Nephron progenitor cell (in vitro differentiated cells): ENCODE measurements at places on chromosomes 5 and 9.

- no peaks in the 10 kb centered on the region for H3K4me1 ChIP-seq
- DNase-seq, result no peak
- H3K4me3 ChIP-seq, result no peak overlapping the region
- no peaks in the 10 kb centered on the region for H3K27me3 ChIP-seq
- H3K36me3 ChIP-seq, result no peaks in the 10 kb centered on the region
Observed at GRCh38 chr9:28120626-28121025, 547.3 kb upstream of the C9orf72 start.

DNA sequence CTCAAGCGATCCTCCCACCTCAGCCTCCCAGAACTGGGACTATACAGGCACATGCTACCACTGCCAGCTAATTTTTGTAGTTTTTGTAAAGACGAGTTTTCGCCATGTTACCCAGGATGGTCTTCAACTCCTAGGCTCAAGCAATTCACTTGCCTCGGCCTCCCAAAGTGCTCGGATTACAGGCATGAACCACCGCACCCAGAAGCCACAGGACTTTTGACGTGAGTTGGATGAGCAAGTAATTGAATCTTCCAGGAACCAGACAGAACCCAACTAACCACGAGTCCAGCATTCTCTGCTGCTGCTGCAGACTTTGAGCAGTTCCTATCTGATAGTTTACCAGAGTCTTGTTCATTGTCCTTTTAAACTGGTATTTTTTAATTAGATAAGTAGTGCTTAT lies 9.6 kb upstream of the ATP6V0E1 start:
- H3K27me3 ChIP-seq, result peaks cover 38% of the 10 kb centered on the region
- peaks cover 16% of the 10 kb centered on the region for H3K36me3 ChIP-seq
- H3K4me1 ChIP-seq, result peaks cover 5% of the 10 kb centered on the region
- no peak overlapping the region for H3K4me3 ChIP-seq

DNA sequence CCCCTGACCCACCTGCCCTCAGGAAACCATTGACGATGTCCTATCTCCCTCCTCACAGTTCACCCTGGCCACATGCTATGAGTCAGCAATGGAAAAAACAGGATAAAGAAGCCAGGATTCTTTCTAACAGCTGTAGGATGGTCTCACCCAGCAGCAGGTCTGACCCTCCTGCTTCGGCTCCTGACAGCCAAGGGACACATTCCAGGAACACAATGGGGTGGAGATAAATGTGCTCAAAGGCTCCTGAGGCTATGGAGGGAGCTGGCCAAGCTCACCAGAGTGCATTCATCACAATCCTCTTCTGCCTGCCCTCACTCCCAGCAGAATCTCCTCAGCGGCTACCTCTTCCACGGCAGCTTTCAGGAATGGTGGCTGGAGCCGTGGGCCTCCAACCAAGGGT lies 170.3 kb downstream of the PJA2 start:
- H3K36me3 ChIP-seq, result peaks cover 5% of the 10 kb centered on the region
- no peak overlapping the region for H3K4me3 ChIP-seq
- H3K27ac ChIP-seq, result no peak overlapping the region
- H3K4me1 ChIP-seq, result no peaks in the 10 kb centered on the region
- DNase-seq, result no peak
- H3K27me3 ChIP-seq, result peaks cover 13% of the 10 kb centered on the region

DNA sequence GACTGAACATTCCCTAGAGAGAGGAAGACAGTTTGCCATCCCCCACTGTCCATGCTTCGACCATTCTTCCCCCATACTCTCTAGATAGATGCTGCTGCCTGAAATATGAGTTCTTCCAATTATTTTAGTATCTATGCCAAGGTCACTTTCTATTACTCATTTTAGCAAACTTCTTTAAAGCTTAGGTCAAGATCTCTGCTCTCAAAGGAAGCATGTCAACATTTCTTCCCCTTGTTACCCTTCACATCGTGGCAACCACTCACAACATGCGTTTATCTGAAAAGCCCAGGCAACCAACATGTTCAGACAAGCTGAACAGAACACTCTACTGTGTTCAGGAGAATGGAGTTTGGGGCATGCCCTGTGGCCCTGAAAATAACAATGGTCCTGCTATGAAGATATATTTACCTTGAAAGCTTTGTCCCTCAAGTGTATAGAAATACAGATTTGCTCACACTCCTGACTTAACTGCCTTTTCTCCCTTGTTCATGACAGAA lies 138.4 kb upstream of the KIF2A start:
- no peak overlapping the region for H3K4me3 ChIP-seq
- H3K27me3 ChIP-seq, result peaks cover 21% of the 10 kb centered on the region
- no peaks in the 10 kb centered on the region for H3K36me3 ChIP-seq
- no peak for DNase-seq

DNA sequence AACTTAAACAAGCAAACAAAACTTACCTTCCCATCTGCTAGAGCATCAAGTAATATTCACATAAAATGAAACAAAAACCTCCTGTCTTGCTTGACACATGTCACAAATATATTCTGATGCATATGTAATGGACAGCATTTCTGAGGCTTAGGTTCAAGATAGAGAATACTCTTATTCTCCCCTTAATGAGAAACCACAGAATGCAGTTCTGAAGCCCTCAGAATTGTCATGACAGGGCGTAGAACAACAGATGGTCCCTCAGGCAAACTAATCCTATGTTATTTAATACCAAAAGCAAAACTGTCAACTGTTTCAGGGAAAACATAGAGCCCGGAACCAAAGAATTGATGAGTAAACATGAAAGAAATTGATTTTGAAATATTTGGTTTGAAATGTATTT lies 229.9 kb upstream of the RIOK2 start:
- H3K4me1 ChIP-seq, result peaks cover 15% of the 10 kb centered on the region
- peaks cover 2% of the 10 kb centered on the region for H3K27me3 ChIP-seq
- no peak overlapping the region for H3K4me3 ChIP-seq
- no peaks in the 10 kb centered on the region for H3K36me3 ChIP-seq
- H3K27ac ChIP-seq, result no peak overlapping the region

DNA sequence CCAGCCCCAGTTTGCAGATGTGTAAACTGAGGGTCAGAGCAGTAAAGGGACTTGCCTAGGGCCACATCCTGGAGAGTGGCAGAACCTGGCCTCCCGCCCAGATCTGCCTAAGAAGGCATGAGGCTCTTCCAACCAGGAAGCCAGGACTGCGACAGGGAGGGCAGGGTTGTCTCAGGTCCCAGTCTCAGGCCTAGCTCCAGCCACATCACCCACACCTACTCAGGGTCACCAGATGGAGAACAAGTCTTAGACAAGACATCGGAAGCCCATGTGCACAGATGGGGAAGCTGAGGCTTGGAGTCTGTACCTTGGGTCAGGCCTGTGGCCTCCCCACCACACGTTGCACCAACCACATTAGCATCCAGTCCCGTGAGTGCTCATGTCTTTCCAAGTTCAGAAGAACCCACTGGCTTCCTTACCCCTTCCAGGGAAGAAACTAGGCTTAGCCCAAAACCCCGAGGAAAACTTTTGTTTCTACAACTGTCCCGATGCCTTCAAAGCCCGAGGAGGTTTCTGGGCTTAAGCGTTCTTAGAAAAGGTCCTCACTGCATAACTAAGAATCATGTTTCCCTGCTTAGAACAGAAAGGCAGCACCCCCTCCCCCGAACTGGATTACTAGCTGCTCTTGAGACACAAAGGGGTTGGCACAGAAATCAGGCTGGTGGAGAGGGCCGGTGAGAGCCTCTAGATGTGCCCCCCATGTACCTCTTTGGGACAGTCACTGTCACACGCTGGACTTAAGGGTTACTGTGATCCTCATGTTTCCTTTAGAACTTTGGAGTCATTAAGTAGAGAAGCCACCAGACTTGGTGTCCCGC lies 2.2 kb downstream of the FAM78A start:
- no peak for DNase-seq
- H3K4me3 ChIP-seq, result peak overlapping the region; percentile 20
- no peak overlapping the region for H3K27ac ChIP-seq
- H3K27me3 ChIP-seq, result peaks cover 45% of the 10 kb centered on the region
- H3K36me3 ChIP-seq, result no peaks in the 10 kb centered on the region
- H3K4me1 ChIP-seq, result peaks cover 63% of the 10 kb centered on the region

DNA sequence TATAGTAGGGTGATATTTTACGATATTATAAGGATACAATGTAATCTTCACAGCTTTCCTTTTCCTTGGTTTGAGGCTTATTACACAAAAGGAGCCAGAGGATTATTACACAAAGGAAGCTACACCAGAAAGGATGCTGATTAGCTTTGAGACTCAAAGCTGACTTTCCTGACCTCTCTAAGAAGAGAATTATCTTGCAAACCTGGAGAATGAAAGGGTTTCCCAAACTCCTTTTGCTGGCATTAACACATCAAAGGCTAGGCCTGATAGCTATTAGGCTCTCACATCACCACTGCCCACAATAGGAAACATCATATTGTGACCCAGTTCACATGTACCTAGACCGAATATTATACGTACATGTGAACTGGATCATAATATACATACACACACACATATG lies 34.2 kb upstream of the CHD1 start:
- no peak overlapping the region for H3K4me3 ChIP-seq
- H3K27me3 ChIP-seq, result no peaks in the 10 kb centered on the region
- peaks cover 24% of the 10 kb centered on the region for H3K36me3 ChIP-seq
- no peak overlapping the region for H3K27ac ChIP-seq

GRCh38 chr9:111348821-111349271 lies 18.8 kb upstream of the OR2K2 start:
- no peaks in the 10 kb centered on the region for H3K4me1 ChIP-seq
- no peak overlapping the region for H3K27ac ChIP-seq
- no peaks in the 10 kb centered on the region for H3K36me3 ChIP-seq
- H3K27me3 ChIP-seq, result no peaks in the 10 kb centered on the region
- DNase-seq, result no peak

- H3K27me3 ChIP-seq, result peaks cover 3% of the 10 kb centered on the region
- DNase-seq, result no peak
- no peak overlapping the region for H3K4me3 ChIP-seq
- H3K4me1 ChIP-seq, result peaks cover 65% of the 10 kb centered on the region
Observed at GRCh38 chr5:145941448-145942130, 5.2 kb downstream of the SH3RF2 start.
